Activated CD8-positive, alpha-beta memory T cell treated with anti-CD3 and anti-CD28 coated beads, Interleukin-2, amount 10 ng/mL, durations not matched to agents 7 days and 5 days (primary cell): ENCODE measurements at places on chromosomes 11 and 22. TPM values are rescaled to one million over a fixed set of nuclear protein-coding genes. Genes with fewer than 3 reads are reported as not detected.

PRR14L gene
- total RNA-seq, result 62.2 TPM

CCDC81 gene
- total RNA-seq, result 0.16 TPM

KRTAP5-8 gene
- not detected for total RNA-seq

OR52L1 gene
- total RNA-seq, result not detected

GRCh38 chr11:44825058-44825785, 98.5 kb downstream of the TSPAN18 start:
- no peak overlapping the region for H3K4me3 ChIP-seq
- no peaks in the 10 kb centered on the region for H3K4me1 ChIP-seq
- no peaks in the 10 kb centered on the region for H3K36me3 ChIP-seq
- no peak overlapping the region for H3K27ac ChIP-seq
- no peak for DNase-seq
- H3K27me3 ChIP-seq, result peaks cover 7% of the 10 kb centered on the region

DNA sequence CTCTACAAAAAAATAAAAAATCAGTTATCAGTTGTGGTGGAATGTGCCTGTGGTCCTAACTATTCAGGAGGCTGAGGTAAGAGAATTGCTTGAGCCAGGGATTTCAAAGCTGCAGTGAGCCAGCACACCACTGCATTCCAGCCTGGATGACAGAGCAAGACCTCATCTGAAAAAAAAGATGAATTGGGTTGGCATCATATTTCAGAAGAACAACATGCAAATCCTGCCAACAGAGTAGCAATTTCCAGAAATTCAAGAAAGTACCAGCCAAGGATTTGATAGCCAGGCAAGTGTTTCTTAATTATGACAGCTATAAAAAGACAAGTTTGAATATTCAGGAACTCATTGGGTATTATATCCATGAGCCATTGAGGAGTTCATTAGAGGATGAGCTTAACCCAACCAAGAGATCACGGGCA, 75.2 kb downstream of the USP47 start:
- no peaks in the 10 kb centered on the region for H3K27me3 ChIP-seq
- H3K27ac ChIP-seq, result no peak overlapping the region
- H3K4me3 ChIP-seq, result no peak overlapping the region
- H3K36me3 ChIP-seq, result peaks cover 18% of the 10 kb centered on the region
- DNase-seq, result no peak

GRCh38 chr11:6419009-6419631, at the start of gene APBB1:
TSS of gene APBB1 (minus strand) at chr11:6419094. CDS start at chr11:6411347, 7,747 bp downstream.
- H3K27me3 ChIP-seq, result peaks cover 28% of the 10 kb centered on the region
- peak; percentile 72 for DNase-seq
- peaks cover 1% of the 10 kb centered on the region for H3K36me3 ChIP-seq
- peaks cover 6% of the 10 kb centered on the region for H3K4me1 ChIP-seq
- peak within 1 kb of the TSS; percentile 30 for H3K27ac ChIP-seq

DNA sequence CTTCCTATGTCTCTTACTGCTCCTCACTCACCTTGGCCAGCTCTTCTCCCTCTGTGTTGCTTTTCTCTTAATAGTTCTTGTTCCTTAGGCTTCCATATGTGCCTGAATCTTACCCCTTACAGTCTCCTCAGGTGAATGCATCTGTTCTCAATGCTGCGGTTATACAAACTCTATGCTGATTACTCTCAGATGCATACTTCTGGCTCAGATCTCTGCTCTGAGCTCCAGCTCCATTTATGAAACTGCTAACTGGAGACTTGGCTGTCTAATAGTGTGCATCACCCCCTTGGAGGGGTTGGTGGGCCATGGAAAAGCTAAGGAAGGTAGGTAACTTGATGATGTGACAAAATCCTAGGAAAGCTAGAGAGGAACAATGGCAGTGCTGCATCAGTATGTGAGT, 422.5 kb downstream of the TMEM135 start:
- DNase-seq, result no peak
- no peak overlapping the region for H3K27ac ChIP-seq
- no peaks in the 10 kb centered on the region for H3K27me3 ChIP-seq
- no peaks in the 10 kb centered on the region for H3K36me3 ChIP-seq

DNA sequence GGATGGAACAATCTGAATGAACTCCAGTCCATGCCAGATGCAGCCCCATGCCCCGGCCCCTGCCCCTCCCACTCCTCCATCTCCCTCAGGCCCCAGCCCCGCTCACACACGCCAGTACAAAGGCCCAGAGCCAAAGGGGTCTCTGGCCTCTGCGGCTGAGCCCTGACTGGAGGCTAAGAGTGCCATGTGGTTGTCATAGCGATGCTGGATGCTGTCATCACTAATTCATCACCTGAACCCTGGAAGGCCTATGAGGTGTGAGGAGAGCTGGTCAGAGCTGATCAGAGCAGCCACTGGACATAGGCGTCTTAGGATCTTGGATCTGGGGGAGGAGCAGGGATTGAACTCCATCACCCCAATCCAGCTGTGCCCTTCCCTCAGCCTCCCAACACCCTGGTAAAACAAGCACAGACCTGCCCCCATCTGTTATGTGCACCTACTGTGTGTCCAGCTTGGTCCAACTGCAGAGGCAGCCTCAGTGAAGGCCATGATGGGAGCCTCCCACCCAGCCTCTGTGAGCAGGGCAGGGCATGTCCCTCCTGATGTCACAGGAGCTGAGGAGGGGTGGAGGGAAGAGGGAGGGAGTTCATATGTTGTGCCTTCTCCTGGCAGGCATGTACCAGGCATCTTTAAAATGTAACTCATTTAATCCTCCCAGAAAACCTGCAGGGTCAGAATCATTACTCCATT, 16.7 kb downstream of the PDE2A start:
- no peak overlapping the region for H3K4me3 ChIP-seq
- H3K27me3 ChIP-seq, result peaks cover 27% of the 10 kb centered on the region
- no peaks in the 10 kb centered on the region for H3K4me1 ChIP-seq
- H3K36me3 ChIP-seq, result no peaks in the 10 kb centered on the region
